Osteocyte (in vitro differentiated cells): ENCODE measurements at places on chromosomes 4 and X. TPM values are rescaled to one million over a fixed set of nuclear protein-coding genes. Genes with fewer than 3 reads are reported as not detected.

- H3K4me1 ChIP-seq, result no peaks in the 10 kb centered on the region
- H3K27ac ChIP-seq, result no peak overlapping the region
- H3K4me3 ChIP-seq, result no peak overlapping the region
- no peaks in the 10 kb centered on the region for H3K36me3 ChIP-seq
Observed at GRCh38 chrX:51035746-51036145, 125.2 kb downstream of the BMP15 start.

DNA sequence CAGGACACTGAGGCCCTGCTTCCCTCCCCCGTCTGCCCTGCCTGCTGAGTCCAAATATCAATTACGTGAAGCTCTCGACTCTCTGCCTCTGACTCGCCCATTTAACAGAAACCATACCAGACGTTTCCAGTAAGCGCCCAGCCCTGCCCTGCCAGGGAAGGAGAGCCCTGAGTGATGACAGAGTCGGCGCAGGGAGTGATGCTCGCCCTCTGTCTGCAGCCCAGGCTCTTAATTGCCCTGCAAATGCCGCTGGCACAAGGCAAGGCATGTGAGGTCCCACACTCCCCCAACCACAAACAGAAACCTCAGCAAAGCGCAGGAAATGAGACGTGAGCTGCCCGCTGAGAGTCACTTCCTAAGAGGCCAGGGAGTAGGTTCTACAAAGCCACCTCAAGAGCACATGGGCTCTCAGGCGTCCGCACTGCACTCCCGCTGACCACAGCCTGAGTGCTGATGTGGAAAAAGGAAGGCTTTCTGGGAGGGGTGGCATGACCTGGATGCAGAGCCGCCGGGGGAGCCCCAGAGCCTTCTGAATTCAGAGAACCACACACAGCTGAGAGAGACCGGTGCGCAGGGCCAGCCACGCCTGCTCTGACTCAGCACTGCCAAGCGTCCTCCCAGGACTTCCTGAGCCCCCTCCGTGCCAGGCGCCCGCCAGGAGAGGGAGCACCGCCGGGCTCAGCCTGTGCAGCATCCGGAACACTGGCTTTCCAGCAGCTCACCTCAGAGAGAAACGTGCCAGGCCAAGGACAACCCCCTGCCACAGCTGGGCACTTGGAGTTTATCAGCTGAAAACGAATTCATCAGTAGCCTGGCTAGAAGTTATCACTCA lies 5.3 kb downstream of the ZFYVE28 start:
- H3K36me3 ChIP-seq, result no peaks in the 10 kb centered on the region
- DNase-seq, result peak; percentile 95
- H3K4me1 ChIP-seq, result peaks cover 31% of the 10 kb centered on the region
- H3K27me3 ChIP-seq, result peaks cover 34% of the 10 kb centered on the region
- peak overlapping the region; percentile 64 for H3K4me3 ChIP-seq
- peak overlapping the region; percentile 91 for H3K27ac ChIP-seq

The RAB39B gene
- total RNA-seq, result 2.6 and 3.0 TPM in 2 replicates

- H3K27me3 ChIP-seq, result peaks cover 20% of the 10 kb centered on the region
- no peaks in the 10 kb centered on the region for H3K36me3 ChIP-seq
- no peak overlapping the region for H3K4me3 ChIP-seq
- H3K4me1 ChIP-seq, result peaks cover 10% of the 10 kb centered on the region
- DNase-seq, result no peak
Observed at GRCh38 chr4:151797853-151798252, 37.0 kb upstream of the GATB start.

GRCh38 chr4:157582141-157582540 lies 361.6 kb downstream of the GRIA2 start:
- no peaks in the 10 kb centered on the region for H3K36me3 ChIP-seq
- H3K4me1 ChIP-seq, result no peaks in the 10 kb centered on the region
- no peak overlapping the region for H3K27ac ChIP-seq
- no peak overlapping the region for H3K4me3 ChIP-seq
- DNase-seq, result no peak

The SERTM2 gene
- total RNA-seq, result not detected in 2 replicates

DNA sequence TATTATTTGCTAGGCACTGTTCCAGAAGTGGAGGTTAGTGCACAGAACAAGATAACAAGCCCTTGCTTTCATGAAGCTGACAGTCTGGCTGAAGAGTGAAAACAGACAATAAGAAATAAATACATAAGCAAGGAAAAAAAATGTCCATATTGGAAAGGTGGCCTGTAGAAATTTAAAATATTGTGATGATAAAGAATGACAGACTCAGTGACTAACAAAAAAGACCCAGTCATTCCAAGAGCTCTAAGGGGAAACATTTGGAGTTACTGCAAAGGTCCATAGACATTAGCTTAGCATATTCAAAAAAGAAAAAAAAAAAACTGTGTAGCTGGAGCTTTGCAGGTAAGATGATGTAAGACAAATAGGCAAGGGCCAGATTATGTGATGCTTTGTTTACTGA lies 1.0 kb upstream of the ANTXR2 start:
- peak overlapping the region; percentile 47 for H3K27ac ChIP-seq
- H3K4me1 ChIP-seq, result peaks cover 35% of the 10 kb centered on the region
- DNase-seq, result no peak
- H3K4me3 ChIP-seq, result peak overlapping the region; percentile 97
- peaks cover 6% of the 10 kb centered on the region for H3K36me3 ChIP-seq

- no peaks in the 10 kb centered on the region for H3K36me3 ChIP-seq
- H3K4me1 ChIP-seq, result peaks cover 1% of the 10 kb centered on the region
- H3K27me3 ChIP-seq, result peaks cover 38% of the 10 kb centered on the region
- H3K27ac ChIP-seq, result no peak overlapping the region
Observed at GRCh38 chr4:73335679-73336078, 68.4 kb upstream of the ALB start.

DNA sequence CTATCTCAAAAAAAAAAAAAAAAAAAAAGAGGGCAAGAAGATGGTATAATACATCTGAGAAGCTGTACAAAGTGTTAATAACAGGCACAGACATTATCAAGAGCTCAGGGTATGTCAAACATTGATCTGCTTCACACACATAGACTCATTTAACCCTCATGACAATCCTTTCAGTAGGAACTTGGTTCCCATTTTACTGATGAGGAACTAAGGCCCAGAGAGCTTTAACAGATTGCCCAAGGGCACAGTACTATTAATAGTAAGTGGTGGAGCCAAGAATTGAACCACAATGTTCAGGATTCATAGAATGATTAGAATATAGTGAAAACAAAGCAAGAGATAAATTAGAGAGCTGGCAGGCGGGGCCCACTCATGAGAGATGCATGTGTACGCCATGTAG lies 154.4 kb downstream of the EFHC2 start:
- no peak for DNase-seq
- no peaks in the 10 kb centered on the region for H3K36me3 ChIP-seq
- H3K4me1 ChIP-seq, result no peaks in the 10 kb centered on the region
- H3K27me3 ChIP-seq, result no peaks in the 10 kb centered on the region
- no peak overlapping the region for H3K4me3 ChIP-seq
- no peak overlapping the region for H3K27ac ChIP-seq

DNA sequence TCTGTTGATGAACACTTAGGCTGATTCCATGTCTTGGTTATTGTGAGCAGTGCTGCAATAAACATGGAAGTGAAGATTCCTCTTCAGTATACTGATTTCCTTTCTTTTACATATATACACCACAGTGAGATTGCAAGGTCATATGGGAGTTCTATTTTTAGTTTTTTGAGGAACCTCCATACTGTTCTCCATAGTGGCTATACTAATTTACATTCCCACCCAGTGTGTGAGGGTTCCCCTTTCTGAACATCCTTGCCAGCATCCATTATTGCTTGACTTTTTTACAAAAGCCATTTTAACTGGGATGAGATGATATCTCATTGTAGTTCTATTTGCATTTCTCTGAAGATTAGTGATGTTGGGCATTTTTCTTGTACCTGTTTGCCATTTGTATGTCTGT lies 80.5 kb upstream of the GALNT7 start:
- no peaks in the 10 kb centered on the region for H3K4me1 ChIP-seq
- no peak overlapping the region for H3K4me3 ChIP-seq
- no peak overlapping the region for H3K27ac ChIP-seq
- peaks cover 4% of the 10 kb centered on the region for H3K27me3 ChIP-seq
- H3K36me3 ChIP-seq, result no peaks in the 10 kb centered on the region

The SPANXD gene
- total RNA-seq, result not detected in 2 replicates

DNA sequence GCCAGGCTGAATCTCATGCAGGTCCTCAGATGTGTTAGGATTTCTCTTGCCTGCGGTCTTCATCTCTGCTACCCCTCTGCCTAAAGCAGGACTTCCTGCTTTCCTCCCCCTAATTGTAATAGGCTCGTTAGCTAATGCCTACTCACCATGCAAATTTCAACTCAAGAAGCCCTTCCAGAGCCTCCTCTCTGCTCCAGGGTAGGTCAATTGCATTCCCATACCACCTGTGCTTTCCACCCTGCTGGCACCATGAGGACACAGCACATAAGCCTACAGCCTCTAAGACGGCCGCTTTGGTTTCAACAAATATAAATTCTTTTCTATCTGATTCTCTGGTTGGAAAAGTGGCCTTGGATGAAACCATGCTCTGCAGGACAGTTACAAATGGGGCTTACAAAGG lies 93.9 kb downstream of the QDPR start:
- H3K27me3 ChIP-seq, result no peaks in the 10 kb centered on the region
- H3K4me3 ChIP-seq, result no peak overlapping the region
- H3K36me3 ChIP-seq, result no peaks in the 10 kb centered on the region
- H3K27ac ChIP-seq, result no peak overlapping the region
- no peak for DNase-seq

GRCh38 chr4:88900432-88900831 lies 156.6 kb downstream of the FAM13A start:
- H3K4me1 ChIP-seq, result no peaks in the 10 kb centered on the region
- no peaks in the 10 kb centered on the region for H3K27me3 ChIP-seq
- H3K4me3 ChIP-seq, result no peak overlapping the region
- H3K27ac ChIP-seq, result no peak overlapping the region
- peaks cover 45% of the 10 kb centered on the region for H3K36me3 ChIP-seq
- DNase-seq, result no peak

GRCh38 chr4:67055319-67055718 lies 490.0 kb downstream of the CENPC start:
- no peak for DNase-seq
- no peaks in the 10 kb centered on the region for H3K27me3 ChIP-seq
- H3K27ac ChIP-seq, result no peak overlapping the region
- no peaks in the 10 kb centered on the region for H3K36me3 ChIP-seq

- H3K27ac ChIP-seq, result no peak overlapping the region
- H3K27me3 ChIP-seq, result no peaks in the 10 kb centered on the region
- H3K36me3 ChIP-seq, result peaks cover 3% of the 10 kb centered on the region
- H3K4me3 ChIP-seq, result no peak overlapping the region
- H3K4me1 ChIP-seq, result peaks cover 27% of the 10 kb centered on the region
Observed at GRCh38 chr4:159282944-159283343, 180.1 kb downstream of the RAPGEF2 start.

The TASL gene
- total RNA-seq, result not detected in 2 replicates

DNA sequence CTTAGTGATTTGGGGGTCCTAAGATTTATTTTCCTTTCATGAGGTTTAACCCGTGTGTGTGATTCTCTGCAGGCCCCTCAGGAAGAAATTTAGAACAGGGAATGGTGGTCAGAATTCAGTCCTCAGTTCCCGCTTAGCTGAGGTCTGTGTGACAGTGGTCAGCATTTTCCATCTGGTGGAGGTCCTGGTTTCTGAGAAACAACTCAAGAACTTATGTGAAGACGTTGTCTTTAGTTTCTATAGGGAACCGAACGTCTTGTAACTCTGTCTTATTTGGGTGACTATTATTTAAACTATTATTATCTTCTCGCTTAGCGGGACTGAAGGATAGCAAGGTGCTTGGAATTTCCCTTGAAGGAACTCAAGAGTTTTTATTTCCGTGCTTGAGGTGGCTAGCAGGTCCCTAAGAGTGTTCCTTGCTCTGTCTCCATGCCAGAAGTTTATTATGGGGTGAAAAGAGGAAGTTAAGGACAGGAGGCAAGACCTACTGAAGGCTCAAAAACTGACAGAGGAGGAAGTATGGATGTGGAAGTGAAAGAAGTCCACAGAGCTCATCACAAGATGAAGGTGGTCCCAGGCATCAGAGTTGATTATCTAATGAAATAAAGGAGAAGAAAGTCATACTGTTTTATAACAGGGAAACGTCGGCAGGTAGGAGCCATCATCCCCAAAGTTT lies 9.4 kb downstream of the MGST2 start:
- H3K36me3 ChIP-seq, result peaks cover 24% of the 10 kb centered on the region
- no peak for DNase-seq
- no peak overlapping the region for H3K4me3 ChIP-seq
- no peak overlapping the region for H3K27ac ChIP-seq
- no peaks in the 10 kb centered on the region for H3K27me3 ChIP-seq
- no peaks in the 10 kb centered on the region for H3K4me1 ChIP-seq

The CSN1S1 gene
- not detected in 2 replicates for total RNA-seq

DNA sequence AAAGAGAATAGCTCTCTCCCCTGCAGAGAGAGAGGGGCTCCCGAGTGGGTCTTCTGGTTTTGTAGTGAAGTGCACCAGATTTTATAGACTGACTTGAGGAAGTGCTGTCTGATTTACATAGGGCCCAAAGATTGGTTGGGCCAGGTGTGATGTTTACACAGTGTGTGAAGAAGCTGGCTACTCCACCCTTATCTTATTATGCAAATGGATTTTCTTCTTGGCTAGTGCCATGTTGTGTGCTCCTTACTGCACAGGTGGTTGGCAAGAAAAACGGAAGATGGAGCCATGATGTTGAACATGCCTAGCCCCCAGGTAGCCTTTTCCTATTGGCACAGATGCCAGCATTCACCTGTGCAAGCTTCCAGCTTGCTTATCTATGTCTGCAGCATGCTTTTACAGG lies 112.4 kb upstream of the ARHGAP24 start:
- DNase-seq, result no peak
- no peak overlapping the region for H3K4me3 ChIP-seq
- H3K27ac ChIP-seq, result no peak overlapping the region
- no peaks in the 10 kb centered on the region for H3K4me1 ChIP-seq
- H3K27me3 ChIP-seq, result peaks cover 24% of the 10 kb centered on the region

DNA sequence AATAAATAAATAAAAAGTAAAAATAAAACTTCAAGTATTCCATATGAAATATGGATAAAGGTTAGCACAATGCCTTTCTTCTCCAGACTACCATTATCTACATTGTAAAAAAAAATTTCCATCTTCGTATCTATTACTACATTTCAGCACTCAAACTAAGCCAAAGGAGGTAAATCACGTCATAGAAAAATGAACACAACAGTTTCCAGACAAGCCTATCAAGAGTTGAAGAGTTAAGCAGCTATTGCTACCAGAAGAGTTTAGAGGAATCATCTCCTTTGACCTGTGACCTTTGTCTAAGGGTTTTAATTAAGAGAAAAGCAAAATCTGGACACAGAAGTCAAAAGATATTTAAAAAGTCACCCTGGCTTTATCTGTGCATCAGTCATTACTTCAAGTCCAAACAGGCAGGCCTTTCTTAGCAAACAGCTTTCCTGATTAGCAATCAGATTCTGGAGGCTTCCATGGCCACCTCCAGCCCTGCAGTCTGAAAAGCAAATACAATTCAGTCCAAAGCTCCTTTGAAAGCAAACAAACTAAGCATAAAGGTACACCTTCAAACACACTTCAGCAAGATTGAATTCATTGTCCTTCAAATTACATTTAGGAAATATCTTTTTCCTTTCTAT lies 82.2 kb downstream of the APBB2 start:
- peaks cover 46% of the 10 kb centered on the region for H3K4me1 ChIP-seq
- no peak overlapping the region for H3K27ac ChIP-seq
- no peak for DNase-seq
- H3K36me3 ChIP-seq, result peaks cover 4% of the 10 kb centered on the region
- H3K4me3 ChIP-seq, result no peak overlapping the region
